Chondrocyte (in vitro differentiated cells): ENCODE measurements at places on chromosomes 4 and X. TPM values are rescaled to one million over a fixed set of nuclear protein-coding genes. Genes with fewer than 3 reads are reported as not detected.

- H3K36me3 ChIP-seq = no peaks in the 10 kb centered on the region
- peaks cover 9% of the 10 kb centered on the region for H3K4me1 ChIP-seq
- peak overlapping the region; percentile 79 for H3K4me3 ChIP-seq
Measured at GRCh38 chrX:16946971-16947562, 609 bp downstream of the REPS2 start.

Gene GRIA3
- total RNA-seq = 1.6 TPM in 1 of 3 replicates, not detected in the others

DNA sequence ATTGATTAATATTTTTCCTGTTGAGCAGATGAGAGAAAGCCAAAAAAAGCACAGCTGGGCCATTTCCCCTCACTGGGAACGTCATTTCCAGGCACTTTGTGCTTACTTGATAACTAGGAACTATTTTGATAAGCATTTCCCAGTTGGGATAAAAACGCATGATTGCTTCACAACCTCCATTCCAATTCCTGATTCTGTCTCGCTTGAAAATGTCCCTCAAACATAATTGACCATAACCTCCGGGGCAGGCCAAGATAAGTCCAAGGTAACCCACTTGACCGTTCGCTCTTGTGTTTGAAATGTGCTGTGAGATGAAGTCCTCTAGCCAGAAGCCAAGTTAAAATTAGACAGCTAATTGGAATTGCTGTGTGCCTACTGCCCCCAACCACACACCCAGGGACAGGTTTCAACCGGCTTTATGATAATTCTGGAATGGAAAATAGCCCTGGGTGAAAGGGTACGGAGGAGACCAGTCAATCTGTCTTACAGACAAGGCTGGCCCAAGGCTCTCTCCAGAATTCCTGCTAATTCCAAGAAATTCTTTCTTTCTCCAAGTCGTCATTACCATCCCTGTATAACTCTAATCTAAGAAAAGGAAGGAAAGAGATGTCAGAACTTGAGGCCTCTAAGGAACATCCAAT, 137.1 kb downstream of the MID1 start:
- no peak overlapping the region for H3K4me3 ChIP-seq
- DNase-seq = no peak
- peak overlapping the region; percentile 43 for H3K27ac ChIP-seq
- H3K36me3 ChIP-seq = no peaks in the 10 kb centered on the region

Gene BEND4
- total RNA-seq = not detected in 3 replicates

DNA sequence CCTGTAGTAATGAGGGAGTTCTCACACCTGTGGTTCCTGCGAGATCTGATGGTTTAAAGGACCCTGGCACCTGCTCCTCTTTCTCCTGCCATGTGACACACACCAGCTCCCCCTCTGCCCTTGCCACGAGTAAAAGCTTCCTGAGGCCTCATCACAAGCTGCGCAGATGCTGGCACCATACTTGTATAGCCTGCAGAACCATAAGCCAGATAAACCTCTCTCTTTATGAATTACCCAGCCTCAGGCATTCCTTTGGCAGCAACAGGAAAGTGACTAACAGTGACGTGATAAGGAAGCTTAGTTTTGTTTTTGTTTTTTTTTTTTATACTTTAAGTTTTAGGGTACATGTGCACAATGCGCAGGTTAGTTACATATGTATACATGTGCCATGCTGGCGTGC, 130.9 kb downstream of the AFAP1 start:
- H3K36me3 ChIP-seq = peaks cover 19% of the 10 kb centered on the region
- DNase-seq = no peak
- no peak overlapping the region for H3K4me3 ChIP-seq
- peak overlapping the region; percentile 89 for H3K27ac ChIP-seq
- H3K27me3 ChIP-seq = no peaks in the 10 kb centered on the region
- peaks cover 89% of the 10 kb centered on the region for H3K4me1 ChIP-seq

- H3K36me3 ChIP-seq = no peaks in the 10 kb centered on the region
- peaks cover 6% of the 10 kb centered on the region for H3K4me1 ChIP-seq
- DNase-seq = no peak
- no peak overlapping the region for H3K27ac ChIP-seq
Measured at GRCh38 chrX:23344238-23344903, 9.7 kb downstream of the PTCHD1 start.

DNA sequence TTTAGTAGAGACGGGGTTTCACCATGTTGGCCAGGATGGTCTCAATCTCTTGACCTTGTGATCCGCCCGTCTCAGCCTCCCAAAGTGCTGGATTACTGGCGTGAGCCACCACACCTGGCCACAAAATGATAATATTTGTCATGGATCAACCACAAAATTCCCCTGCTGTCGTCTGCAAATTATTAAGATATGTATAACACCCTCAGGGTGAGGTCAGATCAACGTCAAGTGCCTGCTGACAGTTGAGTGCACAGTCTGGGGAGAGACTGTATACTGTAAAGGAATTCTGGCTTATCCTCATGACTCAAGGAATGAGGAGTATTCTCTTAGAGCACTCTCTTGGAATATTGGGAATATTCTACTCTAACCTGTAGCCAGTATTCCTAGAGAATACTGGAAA, 11.2 kb downstream of the EPGN start:
- no peak overlapping the region for H3K4me3 ChIP-seq
- no peaks in the 10 kb centered on the region for H3K36me3 ChIP-seq
- peaks cover 9% of the 10 kb centered on the region for H3K4me1 ChIP-seq
- H3K27ac ChIP-seq = no peak overlapping the region
- no peak for DNase-seq

DNA sequence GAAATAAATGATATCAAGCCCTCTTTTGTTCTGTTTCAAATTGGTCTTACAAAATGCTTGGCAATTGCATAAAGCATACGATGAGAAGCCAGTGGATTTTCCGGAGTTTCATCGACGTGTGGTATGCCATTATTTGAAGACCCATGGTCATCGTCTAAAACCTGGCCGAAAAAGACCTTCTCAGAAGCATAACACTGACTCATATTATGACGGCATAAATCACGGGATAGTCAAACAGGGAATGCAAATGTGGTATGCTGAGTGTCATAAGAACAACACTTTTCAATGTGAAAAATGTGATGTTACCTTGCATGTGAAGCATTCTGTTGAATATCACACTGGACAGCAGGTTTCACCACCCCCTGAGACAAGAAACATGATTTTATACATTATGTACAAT, 695.2 kb downstream of the GRXCR1 start:
- no peak overlapping the region for H3K27ac ChIP-seq
- H3K4me1 ChIP-seq = no peaks in the 10 kb centered on the region
- no peak for DNase-seq

DNA sequence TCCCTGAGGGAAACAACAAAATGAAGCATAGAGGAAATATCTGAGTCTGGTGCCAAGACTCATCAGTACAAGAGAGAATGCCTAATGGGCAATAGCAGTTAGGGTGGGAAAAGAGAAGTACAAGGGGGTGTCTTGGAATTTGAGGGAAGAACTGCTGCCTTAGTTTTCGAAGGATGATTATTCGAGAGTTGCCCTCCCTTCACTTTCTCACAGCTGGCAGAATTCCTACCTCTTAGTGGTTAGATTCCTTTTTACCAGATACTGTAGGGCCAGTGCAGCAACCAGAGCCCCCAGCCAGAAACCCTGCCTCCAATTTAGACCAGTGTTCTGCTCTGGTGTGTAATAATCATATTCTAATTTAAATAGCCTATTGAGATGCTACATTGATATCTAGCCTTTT, 56.5 kb downstream of the NFKB1 start:
- no peak overlapping the region for H3K4me3 ChIP-seq
- no peak for DNase-seq
- no peaks in the 10 kb centered on the region for H3K36me3 ChIP-seq
- H3K27me3 ChIP-seq = no peaks in the 10 kb centered on the region

DNA sequence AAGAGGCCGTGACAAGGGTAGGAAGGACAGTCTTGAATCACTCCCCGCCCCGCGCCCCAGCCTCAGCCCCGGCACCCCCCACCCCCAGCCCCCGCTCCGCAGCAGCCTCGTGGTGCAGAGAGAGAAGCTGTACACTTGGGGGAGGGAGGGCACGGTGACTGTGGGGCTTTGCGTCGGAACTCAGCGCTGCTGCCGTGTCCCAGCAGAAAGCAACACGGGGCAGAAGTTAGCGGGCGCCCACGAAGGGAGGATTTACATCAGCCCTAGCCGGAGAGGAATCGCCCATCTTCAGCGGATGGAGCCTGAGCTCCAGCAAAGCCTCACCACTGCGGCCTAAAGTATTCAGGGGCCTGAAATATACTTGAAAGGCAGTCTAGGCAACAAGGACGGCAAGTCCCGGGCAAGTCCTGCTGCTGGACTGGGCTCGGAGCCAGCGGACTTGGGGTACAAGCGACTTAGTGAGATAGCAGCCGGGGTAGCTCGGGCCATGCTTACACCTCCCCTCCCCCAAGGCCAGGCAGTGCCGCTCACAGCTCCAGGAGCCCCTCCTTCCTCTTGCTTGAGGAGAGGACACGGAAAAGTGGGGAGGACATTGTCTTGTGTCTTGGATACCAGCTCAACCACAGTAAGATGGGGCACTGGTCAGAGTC, 18.5 kb upstream of the OPN1LW start:
- no peak for DNase-seq
- no peaks in the 10 kb centered on the region for H3K27me3 ChIP-seq
- H3K27ac ChIP-seq = no peak overlapping the region
- no peak overlapping the region for H3K4me3 ChIP-seq
- H3K36me3 ChIP-seq = no peaks in the 10 kb centered on the region

Gene TLR7
- total RNA-seq = not detected in 3 replicates

- H3K36me3 ChIP-seq = no peaks in the 10 kb centered on the region
- no peaks in the 10 kb centered on the region for H3K27me3 ChIP-seq
- H3K4me3 ChIP-seq = no peak overlapping the region
- no peak for DNase-seq
- H3K27ac ChIP-seq = no peak overlapping the region
- no peaks in the 10 kb centered on the region for H3K4me1 ChIP-seq
Measured at GRCh38 chr4:115119804-115120352, 6.5 kb upstream of the NDST4 start.

GRCh38 chr4:11139871-11140270, 288.8 kb downstream of the HS3ST1 start:
- peaks cover 2% of the 10 kb centered on the region for H3K27me3 ChIP-seq
- no peak overlapping the region for H3K4me3 ChIP-seq
- H3K27ac ChIP-seq = no peak overlapping the region
- H3K4me1 ChIP-seq = no peaks in the 10 kb centered on the region

Gene CCDC149
- total RNA-seq = 12.9 to 21.5 TPM (median 21.4 TPM) in 3 replicates

Gene TMPRSS11D
- not detected in 3 replicates for total RNA-seq

Gene SLC6A14
- total RNA-seq = not detected in 3 replicates

GRCh38 chrX:369563-370101, 17.1 kb downstream of the PPP2R3B start:
- no peaks in the 10 kb centered on the region for H3K36me3 ChIP-seq
- peak; percentile 83 for DNase-seq
- H3K27me3 ChIP-seq = no peaks in the 10 kb centered on the region

Gene CBR4
- total RNA-seq = 15.2 to 19.7 TPM (median 15.7 TPM) in 3 replicates

- H3K27ac ChIP-seq = peak overlapping the region; percentile 73
- peaks cover 2% of the 10 kb centered on the region for H3K27me3 ChIP-seq
- H3K4me3 ChIP-seq = no peak overlapping the region
- H3K36me3 ChIP-seq = no peaks in the 10 kb centered on the region
Measured at GRCh38 chr4:7195546-7196287, 3.4 kb downstream of the SORCS2 start.

Gene POU4F2
- not detected in 3 replicates for total RNA-seq

- H3K27me3 ChIP-seq = no peaks in the 10 kb centered on the region
- no peak for DNase-seq
- H3K36me3 ChIP-seq = no peaks in the 10 kb centered on the region
- peaks cover 8% of the 10 kb centered on the region for H3K4me1 ChIP-seq
Measured at GRCh38 chrX:40552768-40553167, 28.0 kb upstream of the ATP6AP2 start.

DNA sequence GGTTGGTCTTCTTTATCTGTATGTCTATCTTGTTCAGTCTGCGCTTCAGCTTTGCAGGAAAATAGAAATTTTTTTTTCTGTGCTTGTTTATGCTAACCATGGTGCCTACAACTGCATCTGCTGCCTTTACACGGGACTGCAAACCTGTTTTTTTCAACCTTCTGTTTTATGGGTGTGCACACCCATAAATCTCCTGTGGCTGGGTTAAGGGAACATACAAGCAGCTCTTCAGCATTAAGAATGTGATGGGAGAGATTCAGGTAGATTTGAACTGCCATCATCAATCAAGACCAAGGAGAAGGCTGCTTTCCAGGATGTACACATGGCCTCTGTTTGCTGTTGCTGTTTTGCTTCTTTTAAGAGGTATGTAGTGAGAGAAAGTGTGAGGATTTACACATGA, 502.9 kb downstream of the ANKRD50 start:
- H3K27ac ChIP-seq = no peak overlapping the region
- no peak overlapping the region for H3K4me3 ChIP-seq
- DNase-seq = no peak

GRCh38 chrX:35115205-35115604, 172.6 kb downstream of the FAM47B start:
- no peaks in the 10 kb centered on the region for H3K27me3 ChIP-seq
- peaks cover 9% of the 10 kb centered on the region for H3K4me1 ChIP-seq
- no peak for DNase-seq

DNA sequence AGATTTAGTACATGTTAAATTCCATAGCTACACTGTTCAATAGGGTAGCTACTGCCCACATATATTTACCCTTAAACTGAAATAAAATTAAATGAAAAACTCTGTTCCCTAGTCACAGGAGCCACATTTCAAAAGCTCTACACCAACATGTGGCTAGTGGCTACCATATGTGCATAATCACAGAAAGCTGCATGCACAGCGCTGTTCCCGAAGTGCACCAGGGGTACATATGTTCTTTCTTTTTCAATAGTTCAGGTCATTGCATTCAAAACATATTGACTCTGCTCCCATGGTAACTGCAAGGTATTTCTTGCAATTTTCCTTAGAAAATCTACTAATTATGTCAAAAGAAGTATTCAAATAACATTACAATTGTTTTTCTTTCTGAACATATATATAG, 591.2 kb downstream of the PDHA2 start:
- H3K27ac ChIP-seq = no peak overlapping the region
- H3K4me1 ChIP-seq = no peaks in the 10 kb centered on the region
- no peaks in the 10 kb centered on the region for H3K27me3 ChIP-seq
- H3K36me3 ChIP-seq = no peaks in the 10 kb centered on the region
- no peak overlapping the region for H3K4me3 ChIP-seq

DNA sequence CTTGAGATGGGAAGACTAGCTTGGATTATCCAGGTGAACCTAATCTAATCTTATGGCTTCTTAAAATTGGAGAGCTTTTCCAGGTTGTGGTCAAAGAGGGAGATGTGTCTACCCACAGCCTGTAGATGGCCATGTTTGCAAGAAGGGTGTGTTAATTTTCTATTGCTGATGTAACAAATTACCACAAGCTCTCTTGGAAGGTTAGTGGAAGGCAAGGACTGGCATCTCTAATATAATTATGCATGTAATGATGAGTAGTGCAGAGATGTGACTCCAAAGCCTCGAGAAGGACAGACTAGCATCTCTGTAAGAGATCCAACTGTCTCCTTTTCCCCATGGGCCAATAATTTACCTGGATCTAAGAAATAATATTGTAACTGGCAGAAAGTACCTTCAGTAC, 3.2 kb upstream of the ADH1B start:
- H3K36me3 ChIP-seq = peaks cover 7% of the 10 kb centered on the region
- H3K4me1 ChIP-seq = peaks cover 19% of the 10 kb centered on the region
- DNase-seq = no peak
- H3K4me3 ChIP-seq = no peak overlapping the region
- H3K27ac ChIP-seq = no peak overlapping the region

Gene LRIT3
- total RNA-seq = 0.07 to 0.17 TPM in 2 of 3 replicates, not detected in the other

- peak overlapping the region; percentile 82 for H3K4me3 ChIP-seq
- no peaks in the 10 kb centered on the region for H3K27me3 ChIP-seq
- no peak overlapping the region for H3K27ac ChIP-seq
- H3K4me1 ChIP-seq = peaks cover 8% of the 10 kb centered on the region
Measured at GRCh38 chr4:88696630-88697029, 999 bp downstream of the NAP1L5 start.
